ENCODE measurements at places on chromosomes 11 and 22.

DNA sequence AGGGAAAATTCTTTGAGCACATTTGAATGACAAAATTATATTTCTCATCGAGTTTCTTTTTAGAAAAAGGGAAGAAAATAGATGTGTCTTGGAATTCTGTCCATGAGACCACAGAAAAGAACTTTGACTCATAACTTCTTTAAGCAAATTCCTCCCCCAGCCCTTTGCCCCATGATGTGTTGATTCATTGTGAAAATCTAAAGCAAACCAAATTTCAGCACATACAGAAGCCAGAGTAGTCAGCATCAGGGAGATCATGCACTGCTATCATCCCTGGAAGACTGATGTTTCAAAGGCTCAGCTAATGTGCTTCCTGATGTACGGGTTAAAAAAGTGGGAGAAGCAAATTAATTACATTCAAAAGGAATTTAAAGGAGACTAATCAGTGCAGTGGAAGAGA lies 159.7 kb downstream of the FAT3 start:
- no peak for DNase-seq

DNA sequence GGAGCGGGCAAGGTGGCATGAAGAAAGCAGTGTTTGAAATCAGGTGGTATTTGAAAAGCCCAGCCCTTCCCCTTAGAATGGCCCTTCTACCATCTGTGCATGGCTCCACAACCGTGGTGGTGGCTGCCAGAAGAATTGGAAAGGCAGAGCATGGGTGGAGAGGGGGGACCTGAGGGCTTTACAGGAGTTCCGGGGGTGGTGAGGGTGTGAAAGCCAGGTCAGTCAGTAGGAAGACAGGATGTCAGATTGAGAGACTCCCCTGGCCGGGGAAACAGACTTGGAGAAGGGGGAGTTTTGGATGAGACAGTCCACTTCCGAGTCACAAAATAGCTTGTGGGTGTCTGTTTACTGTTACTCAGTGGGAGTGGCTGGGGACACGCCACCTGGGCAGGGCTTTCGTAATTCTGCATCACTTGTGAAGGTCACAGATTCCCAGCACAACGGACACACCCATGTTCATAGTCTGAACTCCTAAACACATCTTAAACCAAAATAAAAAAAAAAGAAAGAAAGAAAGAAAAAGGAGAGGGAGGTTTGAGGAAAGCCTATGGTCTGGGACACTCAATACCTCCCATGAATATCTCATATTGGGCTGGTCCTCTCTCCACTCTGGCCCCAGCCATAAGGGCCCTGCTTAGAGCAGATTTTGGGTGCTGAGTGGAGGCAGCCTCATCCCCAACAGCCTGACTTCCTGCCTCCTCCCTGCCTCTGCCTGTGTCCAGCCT lies 24.4 kb upstream of the SMIM35 start:
- DNase-seq = no peak

- peak; percentile 84 for DNase-seq
Observed at GRCh38 chr11:46127150-46127638, 5.9 kb upstream of the PHF21A start.

GRCh38 chr11:11931461-11932055 lies 76.9 kb downstream of the DKK3 start:
- peak; percentile 34 for DNase-seq

DNA sequence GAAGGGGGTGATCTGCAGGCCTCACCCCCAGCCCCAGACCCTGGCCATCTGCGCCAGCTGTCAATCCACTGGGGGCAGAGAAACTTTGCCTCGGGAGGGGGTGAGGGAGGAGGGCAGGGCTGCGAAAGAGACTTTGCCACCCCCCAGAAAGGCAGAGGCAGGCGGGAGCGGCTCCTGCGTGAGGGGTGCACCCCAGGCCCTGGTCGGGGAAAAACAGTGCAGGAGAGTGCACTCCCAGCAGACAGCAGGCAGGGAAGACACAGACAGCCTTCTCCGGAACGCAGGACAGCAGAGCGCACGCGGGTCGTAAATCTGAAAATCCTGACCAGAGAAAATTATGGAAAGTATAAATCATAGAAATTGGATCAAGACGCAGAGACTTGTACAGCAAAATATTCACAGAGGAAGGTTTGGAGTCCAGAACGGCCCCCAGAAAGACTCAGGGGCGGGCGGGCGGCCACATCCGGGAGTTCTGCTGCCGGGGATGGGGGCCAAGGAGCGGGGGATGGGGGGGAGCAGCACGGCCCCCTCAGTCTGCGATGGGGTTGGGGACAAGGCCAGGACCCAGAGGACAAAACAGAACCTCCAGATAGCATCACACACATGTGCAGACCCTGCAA lies 8.0 kb upstream of the MRPL23 start:
- DNase-seq = no peak
